ENCODE measurements at places on chromosomes 6 and 20.
A peak's percentile ranks its signal among the peaks of the same experiment; 100 is the strongest.

DNA sequence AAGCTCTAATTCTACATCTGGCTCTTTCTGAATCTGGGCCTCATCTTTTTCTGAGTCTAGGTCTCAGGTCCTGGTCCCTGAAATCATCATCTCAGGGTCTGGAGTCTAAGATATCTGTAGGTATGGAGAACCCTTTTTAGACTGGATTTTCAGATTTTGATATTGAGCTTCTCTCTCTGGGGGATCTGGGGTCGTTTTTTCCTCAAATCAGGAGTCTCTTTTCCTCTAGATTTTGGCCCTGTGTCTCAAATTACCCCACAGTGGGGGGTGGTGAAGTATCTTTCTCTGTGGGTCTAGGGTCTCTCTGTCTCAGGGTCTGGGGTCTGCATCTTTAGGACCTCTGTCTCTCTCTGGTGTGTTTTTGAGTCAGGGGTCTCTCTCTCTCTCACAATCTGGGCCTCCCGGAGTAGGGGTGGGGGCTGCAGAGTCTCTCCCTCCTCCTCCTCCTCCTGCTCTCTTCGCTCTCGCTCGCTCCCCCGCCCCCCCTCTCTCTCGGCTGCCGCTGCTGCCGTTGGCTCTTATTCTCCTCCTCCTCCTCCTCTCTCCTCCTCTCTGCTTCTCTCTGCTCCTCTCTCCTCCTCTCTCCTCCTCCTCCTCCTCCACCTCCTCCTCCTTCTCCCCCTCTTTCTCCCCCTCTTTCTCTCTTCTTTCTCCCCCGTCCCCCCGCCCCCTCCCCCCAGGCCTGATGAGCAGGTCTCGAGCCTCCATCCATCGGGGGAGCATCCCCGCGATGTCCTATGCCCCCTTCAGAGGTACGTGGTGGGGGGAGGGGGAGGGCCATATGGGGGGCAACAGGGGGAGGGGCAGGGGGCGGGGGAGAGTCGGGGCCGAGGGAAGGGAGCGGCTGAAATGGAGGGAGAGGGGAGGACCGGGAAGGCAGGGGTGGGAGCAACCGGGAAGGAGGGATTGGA lies at the start of gene SYNGAP1:
TSS of gene SYNGAP1 (plus strand) at position 486 of the 911 bp plus-strand sequence. CDS start at position 686, 200 bp downstream.
- DNase-seq = peak; percentile 61

GRCh38 chr6:169208011-169208410 lies 45.6 kb downstream of the THBS2 start:
- peak; percentile 73 for DNase-seq

DNA sequence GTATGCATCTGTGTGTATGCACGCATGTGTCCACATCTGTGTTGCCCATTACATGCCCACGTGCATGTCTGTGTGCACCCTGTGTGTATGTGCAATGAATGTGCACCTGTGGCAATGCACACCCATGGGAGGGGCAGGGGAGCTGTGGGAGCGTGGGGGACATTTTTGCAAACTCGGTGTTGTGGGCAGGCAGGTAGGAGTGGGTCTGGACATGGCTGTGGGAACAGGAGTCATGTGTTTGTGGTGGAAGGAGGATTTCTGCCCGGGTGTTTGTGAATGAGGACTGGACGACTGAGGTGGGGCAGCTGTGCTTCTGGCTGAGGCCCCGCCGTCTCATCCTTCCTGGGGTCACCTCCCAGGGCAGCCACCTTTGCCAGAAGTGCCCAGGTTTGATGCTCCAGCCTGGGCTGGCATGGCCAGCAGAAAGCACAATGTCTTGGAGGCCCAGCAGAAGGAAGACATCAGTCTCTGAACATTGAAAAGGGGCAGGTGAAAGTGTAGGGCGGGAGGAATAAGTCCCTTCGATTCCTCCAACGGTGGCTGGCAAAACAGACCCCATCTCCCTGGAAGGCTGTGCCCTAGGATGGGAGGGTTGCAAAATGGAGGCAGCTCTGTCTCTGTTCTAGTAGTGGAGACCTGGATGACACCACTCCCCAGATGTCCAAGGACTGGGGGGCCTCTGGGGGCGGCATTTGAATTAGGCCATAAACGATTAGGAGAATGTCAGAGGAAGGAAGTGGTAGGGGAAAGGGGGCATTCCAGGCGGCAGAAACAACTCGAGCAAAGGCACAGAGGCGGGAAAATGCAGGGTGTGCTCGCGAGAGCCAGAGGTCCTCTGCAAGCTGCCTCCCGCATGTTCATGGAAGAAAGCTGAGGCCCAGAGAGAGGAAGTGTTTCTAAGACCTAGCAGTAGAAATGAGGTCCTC lies 19.1 kb upstream of the ARMC12 start:
- DNase-seq = no peak

- DNase-seq = peak; percentile 93
Measured at GRCh38 chr20:61436667-61437279, 184.7 kb downstream of the CDH4 start.

DNA sequence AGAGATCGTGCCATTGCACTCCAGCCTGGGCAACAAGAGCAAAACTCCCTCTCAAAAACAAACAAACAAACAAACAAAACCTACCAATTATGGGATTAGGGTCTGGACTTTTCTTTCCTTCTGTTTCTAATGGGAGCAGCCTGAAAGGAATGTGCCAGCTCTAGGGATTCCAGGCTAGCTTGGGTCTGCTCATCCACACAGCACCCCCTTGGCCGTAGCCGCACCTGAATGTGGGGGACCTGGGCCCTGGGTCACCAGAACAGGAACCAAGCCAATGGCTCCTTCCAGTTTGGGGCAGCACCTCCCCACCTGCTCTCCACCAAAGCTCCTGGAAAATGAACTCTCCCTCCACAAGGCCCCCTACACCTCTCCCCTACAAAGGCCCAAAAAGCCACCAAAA lies 6.7 kb downstream of the CTSZ start:
- DNase-seq = no peak

- no peak for DNase-seq
Measured at GRCh38 chr6:98525860-98526259, 308.5 kb upstream of the POU3F2 start.

GRCh38 chr6:105259913-105260889 lies 80.4 kb upstream of the POPDC3 start:
- no peak for DNase-seq

GRCh38 chr6:88004707-88005106 lies 42.9 kb upstream of the SPACA1 start:
- DNase-seq = no peak

DNA sequence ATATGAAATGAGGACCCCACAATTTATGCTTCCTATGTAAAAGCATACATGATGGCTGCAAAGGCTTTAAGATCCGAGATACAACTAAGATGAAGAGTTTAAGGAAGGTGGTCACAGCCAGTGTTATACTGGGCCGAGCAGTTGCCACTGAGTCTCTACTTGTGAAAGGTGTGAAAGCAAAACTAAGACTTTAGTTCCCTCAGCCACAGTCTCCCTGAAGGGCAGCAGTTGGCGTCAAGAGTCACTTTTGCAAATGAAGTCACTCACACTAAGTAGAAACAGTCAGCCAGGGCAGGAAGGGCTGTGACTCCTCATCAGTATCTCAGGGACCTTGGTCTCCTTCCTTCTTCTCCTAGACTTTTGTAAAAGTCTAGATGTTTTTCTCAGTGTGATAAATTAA lies 191.6 kb upstream of the MCHR2 start:
- no peak for DNase-seq

DNA sequence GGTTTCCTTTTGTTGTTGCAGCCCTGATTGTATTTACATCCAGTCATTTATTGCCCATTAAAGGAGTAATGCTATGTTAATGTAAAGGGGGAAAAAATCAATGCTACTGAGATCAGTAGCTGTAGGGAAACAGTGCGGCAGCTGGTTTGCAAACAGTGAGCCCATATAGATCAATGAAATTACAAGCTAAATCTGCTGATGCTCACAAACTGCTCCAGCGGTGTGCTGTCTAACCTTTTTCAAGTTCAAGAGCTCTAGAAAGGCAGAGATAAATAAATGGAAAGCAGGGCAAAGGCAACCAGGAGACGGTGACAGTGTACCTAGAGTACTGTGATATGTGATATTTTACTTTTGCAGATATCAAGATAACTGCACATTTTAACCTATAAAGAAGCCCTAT lies 449.0 kb upstream of the MMS22L start:
- no peak for DNase-seq

- no peak for DNase-seq
Measured at GRCh38 chr20:46545077-46545826, 5.2 kb downstream of the OCSTAMP start.

- DNase-seq = no peak
Measured at GRCh38 chr6:143953922-143954321, 54.1 kb downstream of the PLAGL1 start.

DNA sequence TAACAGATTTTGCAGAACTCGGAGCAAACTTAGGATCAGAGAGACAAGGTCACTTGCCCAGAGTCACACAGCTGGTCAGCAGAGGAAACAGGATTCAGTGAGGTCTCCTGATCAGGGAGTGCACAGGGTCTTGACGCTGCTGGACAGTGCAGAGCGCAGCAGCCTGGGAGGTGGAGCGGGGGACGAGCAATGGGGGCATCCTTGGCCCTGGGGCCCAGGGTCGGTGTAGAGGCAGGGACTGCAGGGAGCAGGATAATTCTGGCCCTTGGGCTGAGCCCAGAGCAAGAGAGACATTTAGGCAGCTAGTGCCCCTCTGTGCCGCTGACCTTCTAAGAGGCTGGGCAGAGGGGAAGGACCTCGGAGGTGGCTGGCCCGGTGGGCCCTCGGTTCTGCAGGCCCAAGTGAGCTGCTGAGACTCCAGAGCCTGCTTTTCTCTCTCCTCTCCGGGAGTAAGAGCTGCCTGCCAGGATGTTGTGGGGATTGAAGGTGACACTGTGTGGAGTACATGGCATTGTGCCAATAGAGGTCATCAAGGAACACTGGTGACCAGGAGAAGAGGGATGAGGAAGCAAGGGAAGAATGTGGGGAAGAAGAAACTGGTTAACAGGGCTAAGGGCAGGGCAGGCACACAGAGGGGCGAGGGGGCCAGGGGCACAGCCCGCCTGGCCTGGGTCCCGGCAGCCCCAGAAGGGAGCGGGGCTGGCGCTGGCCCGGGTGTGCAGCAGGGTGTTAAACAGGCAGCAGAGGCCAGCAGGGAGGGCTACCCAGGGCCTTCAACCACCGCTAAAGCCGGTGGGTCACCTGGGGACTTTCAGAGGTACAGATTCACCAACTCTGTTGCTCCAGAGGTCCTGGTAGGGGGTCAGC lies 122.0 kb downstream of the AGPAT4 start:
- peak; percentile 29 for DNase-seq

DNA sequence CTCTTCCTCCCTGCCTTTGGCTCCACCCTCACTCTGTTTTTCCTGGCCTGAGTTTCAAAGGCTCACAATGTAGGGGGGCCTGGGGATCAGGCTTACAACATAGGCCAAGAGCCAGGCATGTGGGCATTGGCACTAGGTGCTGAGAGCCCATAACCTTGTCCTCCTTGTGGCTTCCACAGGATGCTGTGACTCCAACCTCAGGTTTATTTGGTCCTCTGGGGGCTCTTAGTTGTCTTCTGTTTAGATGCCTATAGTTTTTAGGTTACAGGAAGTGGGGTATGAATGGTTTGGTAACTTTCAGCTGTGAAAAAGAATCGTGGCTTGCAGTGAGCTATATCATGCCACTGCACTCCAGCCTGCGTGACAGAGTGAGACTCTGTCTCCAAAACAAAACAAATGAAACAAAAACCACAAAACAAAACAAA lies 25.6 kb downstream of the MMP24 start:
- DNase-seq = peak; percentile 63

- no peak for DNase-seq
Measured at GRCh38 chr20:24954151-24954550, 5.1 kb downstream of the CST7 start.

GRCh38 chr20:44610313-44610962 lies 28.1 kb downstream of the PKIG start:
- no peak for DNase-seq

GRCh38 chr6:56073761-56074160 lies 173.6 kb downstream of the COL21A1 start:
- peak; percentile 34 for DNase-seq

GRCh38 chr20:21496452-21496851 lies 17.4 kb downstream of the NKX2-2 start:
- no peak for DNase-seq

DNA sequence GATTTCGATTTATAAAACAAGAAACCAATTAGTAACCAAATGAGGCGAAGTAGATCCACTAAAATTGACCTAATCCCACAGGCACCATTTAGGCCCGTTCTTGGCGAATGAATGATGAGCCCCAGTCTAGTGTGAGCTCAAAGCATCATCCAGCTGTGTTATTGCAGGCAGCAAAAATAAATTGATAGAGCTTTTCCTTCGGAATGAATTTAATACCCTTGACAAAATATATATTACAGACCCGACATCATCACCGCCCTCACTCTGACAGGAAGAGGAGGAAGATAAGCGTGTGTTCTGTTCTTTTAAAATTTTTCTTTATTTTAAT lies 7.8 kb downstream of the SIM1 start:
- DNase-seq = no peak

DNA sequence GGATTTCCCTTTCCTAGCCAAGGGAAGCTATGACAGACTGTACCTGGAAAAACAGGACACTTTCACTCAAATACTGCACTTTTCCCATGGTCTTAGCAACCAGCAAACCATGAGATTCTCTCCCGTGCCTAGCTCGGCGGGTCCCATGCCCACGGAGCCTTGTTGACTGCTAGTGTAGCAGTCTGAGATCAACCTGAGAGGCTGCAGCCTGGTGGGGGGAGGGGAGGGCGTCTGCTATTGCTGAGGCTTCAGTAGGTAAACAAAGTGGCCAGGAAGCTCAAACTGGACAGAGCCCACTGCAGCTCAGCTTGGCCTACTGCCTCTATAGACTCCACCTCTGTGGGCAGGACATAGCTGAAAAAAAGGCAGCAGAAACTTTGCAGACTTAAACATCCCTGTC lies 61.8 kb downstream of the EPM2A start:
- DNase-seq = no peak

DNA sequence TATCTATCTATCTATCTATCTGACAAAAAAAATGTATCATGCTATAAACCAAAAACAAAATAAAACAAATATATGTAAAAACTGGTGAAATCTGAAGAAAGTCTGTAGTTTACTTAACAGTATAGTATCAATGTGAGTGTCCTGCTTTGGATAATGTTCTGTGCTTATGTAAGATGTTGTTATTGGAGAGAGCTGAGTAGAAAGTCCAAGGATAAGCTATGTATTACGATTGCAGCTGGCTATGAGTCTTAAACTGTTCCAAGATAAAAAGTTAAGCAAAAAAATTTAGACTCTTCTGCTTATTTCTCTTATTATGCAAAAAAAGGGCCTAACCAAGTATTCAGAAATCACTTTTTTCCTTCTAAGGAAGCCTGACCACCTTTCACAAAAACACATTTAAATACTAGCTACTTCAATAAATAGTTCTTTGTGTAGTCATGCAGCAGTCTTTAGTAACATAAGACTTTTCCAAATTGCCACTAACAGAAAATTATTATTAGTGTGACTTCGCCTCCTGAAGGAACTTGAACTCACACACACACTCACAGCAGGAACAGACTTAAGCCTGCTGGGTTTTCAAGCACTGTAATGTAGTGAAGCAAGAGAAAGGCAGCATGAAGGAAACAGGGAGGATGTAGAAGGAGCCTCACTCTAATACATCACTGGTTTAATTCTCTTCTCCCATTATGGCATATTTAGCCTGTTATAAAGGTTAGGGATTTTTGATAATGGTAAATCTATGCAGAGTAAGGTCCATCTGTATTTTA lies 265.8 kb upstream of the GJE1 start:
- no peak for DNase-seq

DNA sequence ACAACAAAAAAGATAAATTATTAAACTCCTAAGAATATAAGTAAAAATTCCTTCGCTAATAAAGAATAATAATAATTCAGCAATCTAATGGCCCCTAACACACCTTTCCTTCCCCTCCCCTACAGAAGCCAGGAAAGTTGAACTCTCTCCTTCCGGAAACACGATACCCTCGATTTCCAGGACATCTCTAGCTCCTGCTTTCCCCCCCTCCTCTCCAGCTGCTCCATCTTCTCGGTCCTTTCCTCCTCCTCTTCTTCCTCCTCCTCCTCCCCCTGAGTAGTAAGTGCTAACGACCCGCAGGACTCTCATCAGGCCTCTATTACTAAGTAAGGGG lies 603 bp downstream of the TASP1 start:
- peak; percentile 52 for DNase-seq

All from M059J (cell line).